ENCODE measurements at places on chromosomes 13 and 19.

GRCh38 chr19:12580180-12580694, 29.0 kb upstream of the ZNF564 start:
- DNase-seq: no peak

DNA sequence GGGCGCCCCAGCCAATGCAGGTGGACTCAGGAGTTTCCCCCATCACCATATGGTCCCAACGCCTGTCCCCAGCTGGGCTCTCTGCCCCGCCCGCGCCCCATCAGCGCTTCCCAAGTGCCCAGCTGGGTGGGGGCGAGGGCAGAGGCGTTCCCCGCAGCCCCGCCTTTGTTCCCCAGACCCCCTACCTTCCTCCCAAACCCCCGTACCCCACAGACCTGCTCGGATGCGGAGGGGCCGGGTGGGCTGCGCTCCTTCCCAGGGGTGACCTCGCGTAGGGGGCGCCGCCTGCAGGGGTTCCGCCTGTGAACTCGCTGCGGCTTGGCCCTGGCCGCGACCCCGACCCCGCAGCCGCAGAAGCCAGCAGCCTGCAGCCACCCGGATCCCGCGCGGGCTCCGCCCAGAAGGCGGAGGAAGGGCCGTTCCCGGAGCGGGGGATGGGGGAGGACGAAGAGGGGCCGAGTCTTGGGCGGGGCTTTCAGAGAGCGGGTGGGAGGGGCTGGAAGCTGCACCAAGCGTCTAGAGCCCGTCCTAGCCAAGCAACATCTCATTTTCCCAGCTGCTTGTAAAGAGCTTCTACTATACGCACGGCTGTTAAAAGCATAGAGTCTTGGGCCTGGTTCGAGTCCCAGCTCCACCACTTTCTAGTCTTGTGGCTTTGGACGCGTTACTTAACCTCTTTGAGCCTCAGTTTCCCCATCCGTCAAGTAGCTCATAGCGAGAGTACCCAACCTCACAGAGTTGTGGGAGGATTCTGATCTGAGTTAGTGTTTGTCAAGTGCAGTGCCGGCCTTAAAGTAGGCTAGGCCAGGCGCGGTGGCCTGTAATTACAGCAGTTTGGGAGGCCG, at the start of gene RAB3D:
TSS of gene RAB3D (minus strand) at position 404 of the 845 bp plus-strand sequence. CDS start 2,258 bp downstream, outside the sequence.
- peak; percentile 95 for DNase-seq

DNA sequence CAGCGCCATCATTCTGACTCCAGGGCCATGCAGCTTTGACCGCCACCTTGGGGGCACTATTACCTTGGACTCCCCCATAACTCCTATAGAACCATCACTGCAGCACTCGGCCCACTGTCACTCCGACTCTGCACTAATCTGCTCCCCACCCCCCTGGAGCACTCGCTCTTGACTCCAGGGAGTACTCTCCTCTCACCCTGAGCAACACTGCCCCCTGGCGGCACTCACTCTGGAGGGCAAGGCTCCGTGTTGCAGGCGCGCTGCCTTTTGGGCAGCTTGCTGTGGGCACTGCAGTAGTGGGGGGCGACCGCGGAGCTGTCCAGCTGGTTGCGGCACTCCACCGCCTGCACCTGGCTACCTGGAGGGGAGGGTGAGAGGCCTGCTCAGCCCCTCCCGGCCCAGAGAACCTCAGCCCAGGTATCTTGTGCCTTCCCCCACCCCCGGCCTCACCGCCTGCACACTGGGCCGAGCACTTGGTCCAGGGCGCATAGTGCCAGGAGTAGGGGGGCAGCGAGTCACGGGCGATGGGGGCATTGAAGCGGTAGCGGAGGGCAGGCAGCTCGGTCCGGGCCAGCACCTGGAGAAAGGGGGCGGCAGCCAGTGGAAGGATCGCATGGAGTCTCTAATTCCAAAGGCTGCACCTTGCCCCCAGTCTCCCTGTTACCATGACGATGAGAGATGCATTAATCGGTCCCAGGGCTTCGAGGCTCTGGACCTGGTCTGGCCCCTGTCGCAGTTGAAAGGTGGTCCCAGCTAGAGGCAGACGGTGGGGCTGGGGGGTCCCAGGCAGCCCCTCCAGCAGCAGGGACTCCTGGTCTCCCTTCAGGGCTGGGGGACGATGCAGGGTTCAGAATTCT, 8.9 kb upstream of the MYO1F start:
- DNase-seq: no peak

DNA sequence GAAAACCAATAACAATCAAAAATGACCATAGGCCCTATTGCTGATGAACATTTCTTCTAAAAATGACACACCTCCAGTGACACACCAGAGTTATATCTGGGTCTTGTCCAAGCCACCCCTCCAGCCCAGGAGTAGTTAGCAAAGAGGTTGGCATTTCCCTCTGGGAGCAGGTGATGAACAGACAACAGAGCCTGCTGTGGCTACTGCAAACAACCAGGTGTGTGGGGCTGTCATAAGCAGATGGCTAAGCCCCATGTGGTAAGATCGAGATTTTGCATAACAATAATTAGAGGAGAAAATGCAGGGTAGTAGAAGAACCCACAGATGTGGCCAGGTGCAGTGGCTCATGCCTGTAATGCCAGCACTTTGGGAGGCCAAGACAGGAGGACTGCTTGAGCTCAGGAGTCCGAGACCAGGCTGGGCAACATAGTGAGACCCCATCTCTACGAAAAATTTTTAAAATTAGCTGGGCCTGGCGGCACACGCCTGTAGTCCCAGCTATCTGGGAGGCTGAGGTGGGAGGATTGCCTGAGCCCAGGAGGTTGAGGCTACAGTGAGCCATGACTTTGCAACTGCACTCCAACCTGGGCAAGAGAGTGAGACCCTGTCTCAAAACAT, 5.0 kb downstream of the XRCC1 start:
- no peak for DNase-seq

- DNase-seq: no peak
Observed at GRCh38 chr19:41480336-41480735, 37.4 kb downstream of the ERICH4 start.

- DNase-seq: peak; percentile 88
Observed at GRCh38 chr19:57099199-57099661, 20.6 kb upstream of the USP29 start.

- DNase-seq: no peak
Observed at GRCh38 chr13:31674051-31674450, 65.3 kb upstream of the RXFP2 start.

GRCh38 chr19:17236811-17237543, 8.7 kb downstream of the NR2F6 start:
- no peak for DNase-seq

DNA sequence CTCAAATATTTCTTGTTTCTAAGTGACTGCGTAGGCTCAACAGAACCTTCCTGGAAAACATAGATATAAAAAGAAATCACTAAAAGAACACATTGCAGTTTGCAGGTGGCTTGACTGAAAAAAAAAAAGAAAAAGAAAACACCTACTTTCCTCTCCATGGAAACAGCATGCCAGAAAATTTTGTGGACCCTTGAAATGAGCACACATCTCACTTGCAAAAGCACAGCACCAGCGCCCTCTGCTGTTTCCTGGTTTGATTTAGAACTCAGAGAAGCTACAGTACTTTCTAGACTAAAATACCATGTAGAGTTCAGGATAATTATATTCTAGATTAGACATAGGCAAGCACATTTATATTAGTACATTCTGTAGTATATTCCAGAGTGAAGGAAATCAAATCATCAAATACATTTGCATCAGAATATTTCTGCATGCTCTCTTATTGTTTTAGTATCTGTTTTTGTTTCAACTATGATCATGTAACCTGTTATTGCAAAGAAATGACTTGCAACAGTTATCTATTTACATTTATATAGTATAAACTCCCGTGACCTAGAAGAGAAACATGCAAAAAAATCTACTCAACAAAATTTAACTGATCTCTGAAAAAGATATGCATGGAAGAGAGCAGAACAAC, 22.3 kb upstream of the XPO4 start:
- no peak for DNase-seq

DNA sequence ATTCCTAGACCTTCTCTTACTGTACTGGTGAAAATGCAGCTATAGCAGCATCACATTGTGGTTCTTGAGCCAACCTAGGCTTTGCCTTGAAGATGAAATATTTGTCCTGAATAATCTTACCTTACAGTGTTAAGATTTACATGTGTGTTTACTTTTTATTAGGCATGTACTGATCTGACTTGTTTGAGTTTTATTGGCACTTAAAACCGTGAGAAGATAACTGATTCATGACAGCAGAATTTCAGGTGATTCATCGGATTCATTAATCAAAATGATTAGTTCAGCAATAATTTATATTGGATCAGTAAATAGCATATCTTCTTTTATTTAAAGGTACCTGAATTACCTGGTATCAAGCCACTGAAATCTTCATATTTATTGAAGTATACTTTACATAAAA, 296.3 kb downstream of the KLF5 start:
- DNase-seq: no peak

DNA sequence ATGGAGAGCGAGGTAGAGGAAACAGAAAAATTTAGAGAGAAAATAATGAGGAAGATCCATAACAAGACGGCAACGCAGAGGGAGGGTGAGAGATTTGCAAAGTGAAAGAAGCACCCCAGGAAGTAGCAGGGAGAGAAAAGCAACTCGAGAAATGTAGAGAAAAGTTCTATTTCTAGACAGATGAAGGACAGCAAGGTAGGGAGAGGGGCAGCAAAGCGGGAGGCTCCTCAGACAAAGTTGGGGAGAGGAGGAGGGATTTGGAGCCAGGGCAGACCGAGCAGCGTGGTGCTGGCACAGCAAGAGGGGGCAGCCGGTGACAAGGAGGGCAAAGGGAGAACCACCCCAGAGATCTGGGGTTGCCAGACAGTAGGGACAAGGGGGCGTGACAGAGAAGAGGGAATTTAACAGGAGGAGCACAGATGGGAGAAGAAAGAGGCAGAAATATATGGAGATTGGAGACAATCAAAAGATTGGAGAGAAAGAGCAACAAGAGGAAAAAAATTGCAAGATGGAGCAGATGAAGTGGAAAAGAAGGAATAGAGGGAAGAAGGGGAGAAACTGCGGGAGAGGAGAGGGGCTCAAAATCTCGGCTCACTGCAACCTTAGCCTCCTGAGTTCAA, 989 bp downstream of the ZNF766 start:
- DNase-seq: peak; percentile 67

- DNase-seq: no peak
Observed at GRCh38 chr13:109968876-109969577, 182.6 kb upstream of the IRS2 start.

Data from left forelimb (tissue), 1 donor.